Fibroblast of skin of left biceps (primary cell): ENCODE measurements at places on chromosomes 1 and 21.
A peak's percentile ranks its signal among the peaks of the same experiment; 100 is the strongest.

DNA sequence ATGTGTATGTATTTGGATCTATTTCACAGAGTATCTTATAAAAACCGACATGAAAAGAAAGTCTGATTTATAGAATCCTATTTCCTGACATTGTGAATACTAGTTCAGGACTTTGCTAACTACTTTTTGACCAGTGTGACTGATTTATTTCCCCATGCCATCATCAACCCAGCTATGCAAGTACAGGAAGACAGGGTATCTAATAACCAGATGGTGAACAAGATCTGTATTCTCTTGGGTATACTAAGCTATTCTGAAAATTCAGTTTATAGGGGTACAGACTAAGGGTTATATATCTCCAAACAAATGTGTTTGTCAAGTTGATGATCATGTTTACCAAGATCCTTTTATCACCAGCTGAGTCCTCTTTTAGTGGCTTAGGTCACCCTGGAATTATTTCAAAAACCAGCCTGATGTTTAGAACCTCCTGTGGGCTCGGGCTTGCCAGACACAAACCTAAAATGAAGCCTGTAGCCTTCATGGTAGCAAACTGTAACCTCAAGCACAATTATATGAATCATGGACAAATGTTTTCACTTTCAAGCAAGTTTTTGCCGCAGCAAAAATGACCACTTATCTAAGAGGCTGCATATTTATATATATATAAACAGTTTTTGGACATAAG, 185.1 kb downstream of the FGGY start:
- DNase-seq = no peak

DNA sequence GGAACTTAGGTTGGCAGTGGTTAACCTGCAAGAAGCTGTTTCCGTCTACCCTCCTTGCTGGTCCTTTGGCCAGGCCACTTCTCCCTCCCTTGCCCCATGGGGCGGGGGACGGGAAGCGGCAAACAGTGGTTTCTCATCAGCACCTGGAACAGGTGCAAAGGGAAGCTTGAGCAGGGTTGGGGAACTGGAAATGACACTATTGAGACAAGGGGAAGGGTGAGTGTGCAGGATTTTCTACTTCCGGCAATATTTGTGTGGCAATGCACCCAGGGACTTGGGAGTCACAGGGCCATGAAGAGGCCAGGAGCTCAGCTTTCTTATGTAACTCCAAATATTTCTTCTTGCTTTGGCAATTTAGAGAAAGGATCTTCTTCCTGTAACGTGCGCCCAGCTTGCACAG, 29.0 kb upstream of the SARS1 start:
- no peak for DNase-seq

DNA sequence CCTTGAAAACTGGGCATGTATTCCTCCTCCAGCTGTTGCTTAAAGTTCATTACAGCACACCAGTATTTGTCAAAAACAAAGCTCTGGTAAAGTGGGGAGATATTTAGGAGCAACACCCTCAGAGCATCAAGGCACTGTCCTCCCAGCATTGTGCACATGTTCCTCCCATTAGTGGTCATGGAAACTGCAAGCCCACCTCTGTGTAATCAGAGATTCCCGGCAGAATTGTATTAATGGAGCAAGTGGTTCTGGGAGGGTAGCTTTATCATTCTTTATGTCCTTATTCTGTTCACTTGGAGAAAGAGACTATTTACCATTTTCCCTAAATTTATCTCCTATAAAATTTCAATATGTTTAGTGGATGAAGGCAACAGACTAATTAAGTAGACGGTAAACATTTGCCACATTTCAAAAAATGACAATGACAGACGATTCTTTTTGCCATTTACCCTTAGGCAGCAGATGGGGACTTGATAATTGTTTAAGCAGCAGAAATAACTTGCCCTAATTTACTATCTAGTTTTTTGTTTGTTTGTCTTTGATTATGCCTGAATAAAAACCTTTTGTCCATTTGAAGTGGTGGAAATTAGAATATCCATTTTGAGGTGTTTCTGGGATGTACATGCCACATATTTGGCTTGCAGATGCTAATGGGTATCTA, 289.6 kb upstream of the ST6GALNAC5 start:
- no peak for DNase-seq

DNA sequence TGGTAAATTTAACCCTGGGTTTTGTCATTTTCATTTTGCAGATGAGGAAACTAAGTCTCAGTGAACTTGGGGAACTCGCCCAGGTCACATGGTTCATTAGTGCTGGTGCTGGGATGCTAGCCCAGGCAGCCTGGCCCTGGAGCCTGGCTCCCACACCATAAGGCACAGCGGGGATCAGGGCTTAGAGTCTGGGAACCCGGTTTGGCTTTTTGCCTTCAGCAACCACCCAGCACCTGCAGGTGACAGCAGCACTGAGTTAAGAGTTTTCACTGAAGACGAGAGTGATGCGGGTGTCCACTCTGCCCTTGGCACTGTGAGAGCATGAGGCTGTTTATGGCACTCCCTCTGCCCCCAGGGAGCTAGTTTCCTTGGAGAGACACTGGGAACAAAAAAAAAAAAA, 18.4 kb upstream of the CD101 start:
- no peak for DNase-seq

DNA sequence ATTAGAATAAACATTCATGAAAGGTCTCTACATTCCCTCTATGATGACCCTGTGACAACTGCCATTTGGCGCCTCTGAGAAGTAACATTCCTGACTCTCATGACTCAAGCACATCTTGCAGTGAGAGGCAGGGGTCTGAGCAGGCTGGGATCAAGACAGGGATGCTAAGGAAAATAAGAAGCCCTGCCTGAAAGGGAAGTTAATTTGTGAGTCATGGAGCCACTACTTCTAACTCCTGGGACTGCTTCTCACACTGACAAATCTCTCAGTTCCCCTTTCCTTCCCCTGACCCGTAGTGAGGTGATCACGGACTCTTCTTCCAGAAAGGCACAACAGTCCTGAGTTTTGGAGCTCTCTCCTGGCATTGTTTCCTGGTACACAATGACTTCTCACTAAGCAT, 231.9 kb downstream of the TNR start:
- DNase-seq = no peak

DNA sequence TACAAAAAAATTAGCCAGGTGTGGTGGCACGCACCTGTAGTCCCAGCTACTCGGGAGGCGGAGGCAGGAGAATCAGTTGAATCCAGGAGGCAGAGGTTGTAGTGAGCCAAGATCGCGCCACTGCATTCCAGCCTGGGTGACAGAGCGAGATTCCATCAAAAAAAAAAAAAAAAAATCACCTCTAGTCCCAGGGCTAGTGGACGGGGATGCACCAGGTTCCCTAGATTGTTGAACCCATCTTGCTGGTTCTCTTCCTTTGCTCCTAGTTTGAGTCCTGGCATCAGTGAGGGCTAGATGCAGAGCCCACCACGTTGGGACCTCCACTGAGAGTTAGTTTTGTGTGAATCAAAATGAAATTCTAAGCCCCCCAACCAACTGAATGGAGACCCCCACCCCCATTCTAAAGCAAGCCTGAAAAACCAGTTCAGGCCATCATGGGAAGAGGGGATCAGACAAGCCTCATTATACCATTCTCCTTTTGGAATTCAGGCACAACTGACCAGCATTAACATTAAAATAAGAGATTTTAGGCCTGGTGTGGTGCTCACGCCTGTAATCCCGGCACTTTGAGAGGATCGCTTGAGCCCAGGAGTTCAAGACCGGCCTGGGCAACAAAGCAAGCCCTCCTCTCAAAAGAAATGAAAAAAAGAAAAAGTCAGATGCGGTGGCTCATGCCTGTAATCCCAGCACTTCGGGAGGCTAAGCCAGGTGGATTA, 17.9 kb upstream of the L1TD1 start:
- no peak for DNase-seq

GRCh38 chr1:2294725-2295078, 66.6 kb downstream of the SKI start:
- no peak for DNase-seq

DNA sequence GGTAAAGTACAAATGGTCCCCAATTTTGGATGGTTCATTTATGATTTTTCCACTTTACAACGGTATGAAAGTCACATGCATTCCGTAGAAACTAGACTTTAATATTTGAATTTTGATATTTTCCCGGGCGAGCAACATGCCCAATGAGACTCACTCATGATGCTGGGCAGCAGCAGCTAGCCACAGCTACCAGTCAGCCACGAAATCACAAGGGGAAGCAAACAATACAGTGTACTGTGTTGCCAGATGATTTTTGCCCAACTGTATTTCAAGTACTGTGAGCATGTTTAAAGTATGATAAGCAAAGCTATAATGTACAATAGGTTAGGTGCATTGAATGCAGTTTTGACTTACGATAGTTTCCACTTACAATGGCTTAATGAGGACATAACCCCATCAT, 266.8 kb downstream of the VAV3 start:
- DNase-seq = no peak

DNA sequence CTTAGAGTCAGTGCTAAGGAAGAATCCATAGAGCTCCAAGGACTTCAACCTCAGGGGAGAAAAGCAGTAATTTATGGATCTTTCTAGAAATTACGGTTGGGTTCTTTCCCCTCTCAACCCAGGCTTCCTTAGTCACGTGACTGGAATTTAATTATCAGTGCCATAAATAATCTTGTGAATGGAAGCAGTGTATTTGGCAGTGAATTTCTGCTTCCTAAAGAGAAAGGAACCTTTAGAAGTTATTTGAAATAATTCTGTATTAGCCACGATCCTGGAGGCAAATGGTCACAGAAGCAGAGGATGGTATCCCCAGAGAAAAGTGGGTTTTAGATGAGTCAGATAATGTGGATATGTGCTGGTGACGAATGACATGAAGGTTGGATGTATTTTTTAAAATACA, 89.6 kb downstream of the NFIA start:
- no peak for DNase-seq

- DNase-seq = no peak
Measured at GRCh38 chr1:71869326-71869725, 413.0 kb downstream of the NEGR1 start.

- no peak for DNase-seq
Measured at GRCh38 chr1:165842671-165843129, 15.3 kb downstream of the UCK2 start.

DNA sequence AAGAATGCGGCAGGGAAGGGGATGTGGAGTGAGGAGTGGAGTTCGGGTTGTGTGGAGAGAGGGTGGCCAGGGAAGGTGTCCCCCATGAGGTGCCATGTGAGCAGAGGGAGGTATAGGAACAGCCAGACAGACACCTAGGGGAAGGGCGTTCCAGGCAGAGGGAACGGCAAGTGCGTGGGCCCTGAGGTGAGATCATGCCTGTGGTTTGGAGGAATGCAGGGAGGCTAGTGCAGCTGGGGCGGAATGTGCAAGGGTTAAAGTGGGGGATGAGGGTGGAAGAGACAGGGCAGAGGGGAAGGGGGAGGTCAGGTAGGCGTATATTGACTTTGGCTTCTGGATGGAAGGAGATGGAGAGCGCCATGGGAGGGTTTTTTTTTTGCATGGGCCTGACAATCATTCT, 31.6 kb upstream of the PADI6 start:
- DNase-seq = no peak

GRCh38 chr1:167493372-167493771, 25.0 kb downstream of the CD247 start:
- DNase-seq = no peak

GRCh38 chr1:169809370-169810095, 14.8 kb upstream of the METTL18 start:
- no peak for DNase-seq

DNA sequence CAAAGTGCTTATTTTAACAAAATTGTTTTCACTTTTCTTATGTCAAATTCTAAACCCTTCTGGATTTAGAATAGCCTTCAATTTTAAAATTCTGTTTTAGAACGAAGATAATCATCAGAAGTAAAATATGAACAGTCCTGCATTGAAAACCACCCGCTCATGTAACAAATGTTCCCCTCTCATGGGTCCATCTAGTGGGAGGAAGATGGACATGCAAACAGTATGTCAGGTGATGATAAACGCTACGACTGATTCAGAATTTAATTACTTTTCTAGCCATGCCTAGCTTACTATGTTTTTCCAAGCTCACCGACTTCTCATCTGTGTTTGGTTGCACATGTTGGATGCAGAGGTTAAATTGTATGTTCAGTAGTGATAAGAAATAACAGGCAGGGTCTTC, 23.5 kb downstream of the SOD1 start:
- DNase-seq = no peak

GRCh38 chr1:14439015-14439414, 159.5 kb upstream of the KAZN start:
- no peak for DNase-seq

DNA sequence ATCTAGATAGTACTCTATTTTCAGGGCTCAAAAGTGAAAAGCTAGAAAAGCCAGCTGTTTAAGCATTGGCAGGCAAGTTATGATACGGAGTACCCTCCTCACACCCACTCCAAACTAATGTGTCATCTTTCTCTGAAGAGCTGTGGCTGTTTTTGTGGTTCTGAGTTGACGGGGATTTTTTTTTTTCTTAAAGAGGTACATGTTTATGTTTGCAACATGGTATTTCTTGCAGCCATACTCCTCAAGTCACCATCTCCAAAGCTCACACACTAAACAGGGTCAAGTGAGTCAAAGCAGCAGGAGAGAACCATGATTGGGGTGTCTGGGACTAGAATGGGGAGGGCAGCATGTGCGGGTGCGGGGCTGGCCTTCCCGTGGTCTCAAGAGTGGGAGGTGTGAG, 347.2 kb downstream of the DISC1 start:
- DNase-seq = no peak

- DNase-seq = peak; percentile 37
Measured at GRCh38 chr1:97947695-97948094, 26.9 kb upstream of the DPYD start.

- peak; percentile 67 for DNase-seq
Measured at GRCh38 chr1:243213045-243213787, 41.9 kb downstream of the CEP170 start.
